Esophagus squamous epithelium (tissue), 5 donors: ENCODE measurements at places on chromosomes 12 and 14.

- no peak for DNase-seq
These were observed 371.8 kb downstream of the BCL11B start for GRCh38 chr14:98900236-98900635.

DNA sequence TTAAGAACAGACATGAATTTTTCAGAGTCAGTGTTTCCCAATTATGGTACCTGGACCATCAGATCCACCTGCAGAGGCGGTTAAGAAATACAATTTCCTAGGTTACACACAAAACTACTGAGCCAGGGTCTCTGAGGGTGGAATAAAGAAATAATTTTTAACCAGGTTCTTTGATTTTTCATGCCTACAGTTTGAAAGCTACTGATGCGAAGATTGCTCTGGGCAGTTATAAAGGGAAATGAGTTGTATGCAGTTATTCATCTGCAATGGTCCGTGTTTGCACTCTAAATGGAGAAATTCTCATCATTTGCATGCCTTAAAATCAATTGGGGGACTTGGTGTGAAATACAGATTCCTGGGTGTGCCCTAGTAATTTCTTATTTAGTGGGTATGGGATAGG, 89.7 kb downstream of the ERGIC2 start:
- no peak for DNase-seq

DNA sequence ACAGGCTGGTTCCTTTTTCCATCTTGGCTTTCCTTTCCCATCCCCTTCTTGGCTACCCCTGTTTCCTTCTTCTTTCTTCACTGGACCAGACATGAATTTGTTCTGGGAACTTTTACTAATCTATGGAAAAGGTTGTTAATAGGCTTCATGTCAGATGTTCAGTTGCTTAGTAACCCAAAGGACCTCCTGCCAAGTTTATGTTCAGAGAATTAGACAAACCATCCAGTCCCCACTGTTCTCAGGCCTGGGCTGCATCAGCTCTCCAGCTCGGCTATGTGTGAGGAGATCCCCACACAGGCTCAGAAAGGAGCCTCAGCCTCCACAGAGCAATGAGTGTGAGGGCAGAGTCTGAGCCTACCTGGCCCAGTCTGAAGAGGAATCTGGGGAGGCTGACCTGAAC, 78.0 kb downstream of the AKAP6 start:
- no peak for DNase-seq

DNA sequence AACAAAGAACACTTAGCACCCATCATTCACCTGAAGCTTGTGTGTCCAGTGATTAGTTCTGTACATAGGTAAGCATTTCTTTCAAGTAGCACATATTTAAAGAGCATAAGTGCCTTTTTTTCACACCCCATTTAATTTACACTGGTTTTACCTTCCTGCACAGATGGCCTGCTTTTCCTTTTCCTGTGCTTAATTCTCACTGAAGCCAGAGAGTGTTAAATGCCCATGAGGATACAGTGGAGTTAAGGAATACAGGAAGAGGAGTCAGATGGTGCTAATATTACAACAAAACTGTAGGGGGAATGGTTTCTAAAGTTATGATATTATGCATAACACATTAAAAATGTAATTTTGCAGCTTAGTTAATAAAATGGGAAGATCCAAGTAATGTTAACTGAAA, 31.0 kb upstream of the SLC38A1 start:
- DNase-seq = no peak

GRCh38 chr12:92995258-92995903, 66.3 kb upstream of the EEA1 start:
- no peak for DNase-seq

- DNase-seq = no peak
These were observed 19.5 kb upstream of the PEX5 start for GRCh38 chr12:7169951-7170350.

- DNase-seq = no peak
These were observed 90.8 kb downstream of the SLCO1B1 start for GRCh38 chr12:21221778-21222177.

GRCh38 chr12:70843363-70843762, 77.2 kb downstream of the PTPRR start:
- DNase-seq = no peak

DNA sequence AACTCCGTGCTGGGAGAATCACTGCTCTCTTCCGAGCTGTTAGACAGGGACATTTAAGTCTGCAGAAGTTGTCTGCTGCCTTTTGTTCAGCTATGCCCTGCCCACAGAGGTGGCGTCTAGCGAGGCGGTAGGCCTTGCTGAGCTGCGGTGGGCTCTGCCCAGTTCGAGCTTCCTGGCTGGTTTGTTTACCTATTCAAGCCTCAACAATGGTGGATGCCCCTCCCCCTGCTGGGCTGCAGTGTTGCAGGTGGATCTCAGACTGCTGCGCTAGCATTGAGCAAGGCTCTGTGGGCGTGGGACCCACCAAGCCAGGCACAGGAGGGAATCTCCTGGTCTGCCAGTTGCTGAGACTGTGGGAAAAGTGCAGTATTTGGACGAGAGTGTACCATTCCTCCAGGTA, 43.7 kb downstream of the GPR137C start:
- DNase-seq = no peak

DNA sequence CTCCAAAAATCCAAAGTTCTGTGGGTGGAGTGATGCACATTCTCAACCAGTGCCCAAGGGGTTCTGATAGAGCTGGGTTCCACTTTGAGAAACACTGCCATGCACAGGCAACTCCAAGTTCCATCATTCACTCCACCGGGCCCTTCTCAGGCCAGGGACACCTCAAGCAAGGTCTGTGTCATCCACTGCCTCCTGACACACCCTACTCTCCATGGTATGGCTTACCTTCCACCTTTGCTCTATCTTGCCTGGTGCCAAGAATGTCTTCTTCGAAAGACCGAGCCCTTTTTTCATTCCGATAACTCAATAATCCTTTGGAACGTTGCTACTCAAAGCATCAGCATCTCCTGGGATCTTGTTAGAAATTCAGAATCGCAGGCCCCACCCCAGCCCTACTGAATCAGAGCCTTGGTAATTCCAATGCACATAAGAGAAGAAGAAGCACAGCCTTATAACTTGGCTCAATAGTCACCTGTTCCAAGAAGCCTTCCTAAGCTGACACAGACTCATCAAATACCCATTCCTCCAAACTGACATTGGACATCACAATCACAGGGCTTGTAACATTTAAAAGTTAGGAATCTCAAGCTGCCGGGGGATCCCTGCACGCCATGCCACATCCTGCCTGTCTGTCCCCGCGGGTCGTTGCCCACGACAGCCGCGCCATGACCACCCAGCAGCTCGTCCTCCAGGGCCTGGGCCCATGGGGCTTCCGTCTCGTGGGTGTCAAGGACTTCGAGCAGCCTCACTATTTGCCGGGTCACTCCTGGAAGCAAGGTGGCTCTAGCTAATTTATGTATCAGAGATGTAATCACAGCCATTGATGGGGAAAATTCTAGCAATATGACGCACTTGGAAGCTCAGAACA, 66.4 kb downstream of the VCPKMT start:
- no peak for DNase-seq

- no peak for DNase-seq
These were observed 209.0 kb upstream of the ATXN7L3B start for GRCh38 chr12:74328623-74329022.

DNA sequence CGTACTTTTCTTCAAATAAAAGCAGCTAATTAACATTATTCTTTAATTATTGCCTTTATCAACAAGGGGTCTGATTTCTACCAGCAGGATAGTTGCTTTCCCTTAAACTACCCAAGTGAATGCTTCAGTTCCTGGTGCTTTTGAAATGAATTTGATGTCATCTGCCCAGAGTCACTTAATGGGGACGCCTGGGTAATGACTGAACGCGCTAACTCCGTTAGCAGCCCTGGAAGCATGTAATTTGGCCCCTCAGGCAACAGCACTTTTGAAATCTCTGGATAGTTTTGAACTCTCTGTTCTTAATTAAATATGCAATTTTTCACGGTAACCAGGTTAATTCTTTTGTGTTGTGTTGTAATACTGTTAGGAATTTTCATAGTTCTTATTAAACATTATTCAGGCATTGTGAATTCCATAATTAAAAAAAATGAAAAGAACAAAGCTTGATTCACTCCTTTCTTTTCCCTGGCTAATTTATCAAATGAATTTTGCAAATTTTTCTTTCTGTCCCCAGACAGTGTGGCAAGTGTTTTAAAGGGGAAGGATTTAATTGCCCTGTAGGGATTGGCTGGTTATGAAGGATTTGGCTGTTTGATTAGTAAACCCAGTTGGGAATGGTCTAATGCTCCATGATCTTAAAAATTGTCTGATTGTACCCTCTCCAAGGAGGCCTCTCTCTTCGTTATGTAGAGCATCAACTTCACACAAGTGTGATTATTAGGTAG, 137.5 kb upstream of the MYL2 start:
- no peak for DNase-seq

- DNase-seq = no peak
These were observed 132.6 kb upstream of the GARIN2 start for GRCh38 chr14:67056684-67057083.

GRCh38 chr12:132329720-132330548, 545 bp upstream of the GALNT9 start:
- DNase-seq = no peak

DNA sequence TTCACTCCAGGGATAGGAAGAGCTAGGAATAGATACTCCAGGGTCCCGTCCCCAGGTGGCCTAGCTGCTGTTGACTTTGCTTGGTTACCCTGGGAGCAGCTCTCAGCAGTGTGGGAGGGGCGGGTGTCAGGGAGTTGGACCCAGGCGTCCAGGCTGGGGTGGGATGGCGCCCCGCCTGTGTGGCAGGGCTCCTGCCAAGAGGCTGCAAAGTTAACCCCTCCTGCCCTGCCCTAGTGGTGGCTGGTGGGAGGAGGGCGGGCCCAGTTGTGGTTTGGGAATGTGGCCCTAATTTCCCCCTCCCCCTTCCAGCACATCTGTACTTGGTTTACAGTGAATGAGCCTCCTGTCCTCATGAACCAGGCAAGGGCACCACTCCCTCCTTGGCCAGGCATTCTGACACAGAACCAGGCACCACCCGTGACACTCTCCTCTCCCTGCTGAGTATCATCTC, 1.7 kb upstream of the RARG start:
- DNase-seq = no peak

- DNase-seq = no peak
These were observed 369.6 kb downstream of the ATP23 start for GRCh38 chr12:58310809-58311622.

- DNase-seq = no peak
These were observed 4.7 kb downstream of the CISTR start for GRCh38 chr12:53747095-53747494.

DNA sequence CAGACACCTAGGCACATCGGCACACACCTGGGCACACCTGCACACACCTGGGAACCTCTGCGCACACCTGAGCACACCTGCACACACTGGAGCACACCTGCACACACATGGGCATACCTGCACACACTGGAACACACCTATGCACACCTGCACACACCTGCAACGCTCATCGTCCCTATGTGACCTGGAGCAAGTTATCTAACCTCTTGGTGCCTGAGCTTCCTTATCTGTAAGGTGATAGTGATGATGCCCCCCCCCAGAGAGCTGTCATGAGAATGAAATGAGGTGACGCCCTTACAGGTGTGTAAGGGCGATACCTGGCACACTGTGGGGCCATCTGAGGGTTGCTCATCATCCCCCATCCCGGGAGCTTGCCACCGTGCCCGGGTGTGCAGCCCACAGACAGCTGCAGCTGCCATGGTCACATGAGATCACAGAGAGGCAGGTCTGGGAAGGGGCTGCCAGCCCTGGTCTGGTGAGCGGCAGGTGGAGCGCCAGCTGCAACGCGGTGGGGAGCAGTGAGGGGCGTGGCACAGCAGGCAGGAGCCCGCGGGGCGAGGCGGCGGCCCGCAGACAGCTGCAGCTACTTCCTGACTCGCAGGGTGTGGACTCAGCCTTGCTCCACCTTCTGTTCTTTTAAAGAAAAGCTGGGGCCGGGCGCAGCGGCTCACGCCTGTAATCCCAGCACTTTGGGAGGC, 59.9 kb upstream of the FBRSL1 start:
- no peak for DNase-seq

DNA sequence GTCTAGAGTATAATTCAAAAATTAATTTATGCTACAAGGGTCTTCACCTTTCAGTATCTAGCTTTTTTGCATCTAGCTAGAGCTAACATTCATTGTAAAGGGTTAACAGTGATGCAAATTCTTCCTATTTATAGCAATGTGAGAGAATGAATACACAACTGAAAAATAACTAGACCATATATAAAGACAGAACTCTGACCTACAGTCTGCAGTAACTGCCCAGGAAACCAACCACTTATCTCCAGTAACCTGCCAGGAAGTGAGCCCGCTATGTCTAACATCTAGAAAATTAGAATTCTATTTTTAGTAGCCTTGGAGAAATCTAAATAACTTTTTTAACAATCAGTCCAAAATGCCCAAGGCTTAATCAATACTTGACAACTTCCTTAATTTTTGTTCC, 1021.9 kb downstream of the LRFN5 start:
- no peak for DNase-seq

DNA sequence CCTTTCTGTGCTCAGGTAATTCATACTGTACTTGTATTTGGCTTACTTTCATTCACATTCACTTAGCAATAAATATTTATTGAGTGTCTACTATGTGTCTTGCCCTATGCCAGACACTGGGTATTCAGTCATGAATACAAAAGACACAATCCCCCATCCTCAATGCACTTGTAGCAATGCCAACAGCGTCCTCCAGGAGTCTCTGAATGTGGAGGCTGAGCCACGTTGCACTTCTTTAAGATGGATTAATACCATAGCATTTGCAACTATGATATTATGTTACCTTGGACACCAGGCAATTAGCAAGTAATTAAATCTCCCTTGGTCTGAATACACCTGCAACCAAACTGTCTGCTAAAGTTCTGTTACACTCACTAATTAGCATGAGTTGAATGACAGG, 58.8 kb downstream of the OTX2 start:
- DNase-seq = no peak
